ENCODE measurements at places on chromosomes 5 and 9.
A peak's percentile ranks its signal among the peaks of the same experiment; 100 is the strongest.

DNA sequence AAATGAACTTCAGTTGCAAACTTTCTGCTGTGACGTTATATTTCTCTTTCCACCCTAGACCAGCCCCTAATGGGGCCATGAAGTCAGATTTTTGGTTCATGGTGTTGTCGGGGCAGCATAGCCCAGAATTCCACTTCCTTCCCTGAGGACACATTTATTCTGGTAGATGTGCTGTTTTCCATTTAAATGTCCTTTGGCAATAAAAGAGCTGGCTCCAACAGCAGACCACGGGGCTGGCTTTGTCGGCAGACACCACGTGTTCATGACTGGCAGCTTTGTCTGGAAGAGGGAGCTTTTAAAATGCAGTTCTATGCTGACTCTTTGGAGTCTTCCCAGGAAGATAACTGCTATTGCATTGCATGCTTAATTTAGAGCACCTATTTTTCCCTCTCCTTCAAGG, 17.6 kb upstream of the LCP2 start:
- no peak for DNase-seq

DNA sequence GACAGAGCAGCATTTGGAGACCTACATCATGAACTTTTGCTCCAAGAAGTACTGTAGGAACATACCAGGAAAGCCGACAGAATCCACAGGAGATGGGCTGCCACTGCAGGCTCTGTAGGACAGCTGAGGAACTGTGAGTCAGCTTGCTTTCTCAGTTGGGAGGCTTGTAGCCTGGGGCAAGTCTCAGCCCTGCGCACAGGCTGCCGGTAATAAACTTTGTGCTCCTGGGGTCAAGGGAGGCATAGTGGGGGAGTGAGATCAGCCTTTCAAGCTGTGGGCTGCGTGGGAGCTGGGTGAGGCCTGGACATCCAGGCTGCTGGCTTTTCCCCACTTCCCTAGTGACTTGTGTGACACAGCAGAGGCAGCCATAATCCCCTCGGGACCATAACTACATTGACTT, 718.0 kb upstream of the CDH10 start:
- no peak for DNase-seq

- no peak for DNase-seq
Observed at GRCh38 chr5:56078278-56079156, 83.8 kb upstream of the IL6ST start.

GRCh38 chr5:93746406-93747056, 5.1 kb upstream of the POU5F2 start:
- no peak for DNase-seq

GRCh38 chr5:80125962-80126480, 90.9 kb downstream of the THBS4 start:
- DNase-seq: no peak

GRCh38 chr9:109510506-109510905, 12.4 kb upstream of the PTPN3 start:
- no peak for DNase-seq

DNA sequence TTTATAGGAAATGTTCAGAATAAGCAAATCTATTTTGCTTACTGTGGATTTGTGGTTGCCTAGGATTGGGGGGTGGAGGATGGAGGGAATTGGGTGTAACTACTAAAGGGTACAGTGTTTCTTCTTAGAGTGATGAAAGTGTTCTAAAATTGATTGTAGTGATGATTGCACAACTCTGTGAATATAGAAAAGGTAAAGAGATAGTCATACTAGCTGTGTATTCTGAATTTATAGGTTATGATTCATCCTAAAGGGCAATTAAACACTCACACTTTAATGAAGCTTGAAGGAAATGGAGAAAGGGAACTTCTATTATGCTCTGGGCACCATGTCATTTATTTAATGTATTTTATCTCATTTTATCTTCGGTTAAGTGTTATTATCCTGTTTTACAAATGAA, 9.9 kb downstream of the TXNDC8 start:
- no peak for DNase-seq

DNA sequence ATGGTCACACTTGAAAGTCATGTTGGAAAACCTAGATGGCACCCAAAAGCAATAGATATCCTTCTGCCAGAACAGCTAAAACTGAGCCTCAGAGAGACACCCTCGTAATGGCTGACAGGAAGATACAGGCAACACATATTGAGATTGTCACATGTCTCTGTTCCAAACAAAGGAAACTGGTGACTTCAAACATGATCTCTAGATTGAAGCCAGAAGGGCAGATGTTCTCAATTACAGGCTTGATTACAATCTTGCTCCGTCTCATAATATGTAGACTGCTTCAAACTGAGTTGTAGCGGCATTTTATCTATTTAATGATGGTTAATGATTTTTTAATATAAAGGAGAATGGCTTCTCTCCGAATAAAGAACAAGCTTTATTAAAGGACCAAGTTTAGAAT, 774.3 kb downstream of the KCTD16 start:
- no peak for DNase-seq

DNA sequence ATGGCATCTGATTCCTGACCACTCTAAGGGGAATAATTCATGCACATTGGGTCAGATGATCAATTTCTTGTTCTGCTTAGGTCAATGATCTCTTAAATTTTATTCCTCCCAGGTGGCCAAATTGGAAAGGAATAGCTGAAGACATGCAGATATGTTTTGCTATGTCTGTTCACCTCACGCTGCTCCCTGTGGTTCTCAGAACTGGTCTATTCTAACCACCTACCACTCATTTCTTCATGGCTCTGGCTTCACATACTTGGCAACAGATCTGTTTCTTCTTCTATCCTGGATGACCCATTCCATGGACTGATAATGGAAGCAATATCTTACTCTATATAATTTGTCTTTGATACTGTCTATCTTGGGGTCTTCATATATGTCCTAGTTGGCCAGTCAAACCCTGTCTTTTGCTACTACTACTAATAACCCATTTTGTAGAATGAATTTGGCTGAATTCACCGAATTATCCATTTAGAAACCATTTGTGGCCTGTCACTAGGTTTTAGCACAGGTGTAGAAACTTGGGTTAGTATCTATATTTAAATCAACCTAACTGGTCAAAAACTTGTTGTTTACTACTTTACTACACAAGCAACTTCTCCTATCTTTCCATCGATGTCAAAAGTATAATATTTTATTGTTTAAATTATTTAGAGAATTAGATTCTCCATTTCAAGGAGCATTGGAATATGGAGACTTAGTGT, 650.9 kb downstream of the TLE4 start:
- DNase-seq: no peak

DNA sequence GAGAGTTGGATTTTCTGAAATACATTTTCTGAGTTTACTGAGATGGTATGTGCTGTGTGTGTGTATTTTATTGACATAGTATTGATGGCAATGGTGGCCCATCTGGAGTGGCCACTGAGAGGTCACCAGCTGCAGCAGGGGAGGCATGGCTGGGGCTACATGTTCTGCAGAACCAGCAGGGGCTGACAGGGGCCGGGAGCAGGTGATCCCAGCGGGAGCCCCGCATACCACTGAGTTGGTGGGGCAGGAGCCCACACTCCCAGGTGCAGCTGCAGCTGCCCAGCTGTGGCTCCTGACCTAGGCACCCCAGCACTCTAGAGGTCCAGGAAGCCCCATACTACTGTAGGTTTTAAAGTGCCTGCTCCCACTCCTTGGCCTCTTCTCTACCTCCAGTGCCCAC, 1044.2 kb upstream of the CDH9 start:
- DNase-seq: no peak

DNA sequence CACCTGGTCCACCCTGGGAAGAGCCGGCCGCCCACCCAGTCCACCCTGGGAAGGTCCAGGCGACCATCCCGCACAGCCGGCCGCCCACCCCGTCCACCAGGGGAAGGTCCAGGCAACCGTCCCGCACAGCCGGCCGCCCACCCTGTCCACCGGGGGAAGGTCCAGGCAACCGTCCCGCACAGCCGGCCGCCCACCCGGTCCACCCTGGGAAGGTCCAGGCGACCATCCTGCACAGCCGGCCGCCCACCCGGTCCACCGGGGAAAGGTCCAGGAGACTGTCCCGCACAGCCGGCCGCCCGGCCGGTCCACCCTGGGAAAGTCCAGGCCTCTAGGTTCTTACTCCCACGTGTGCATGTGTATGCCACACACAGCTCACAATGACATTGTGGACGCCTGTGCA, 6.7 kb upstream of the QSOX2 start:
- DNase-seq: no peak

- no peak for DNase-seq
Observed at GRCh38 chr5:139734539-139734916, 61.1 kb upstream of the PSD2 start.

GRCh38 chr5:154221371-154221896, 30.9 kb downstream of the GALNT10 start:
- DNase-seq: no peak

GRCh38 chr9:92522983-92523970, 12.5 kb downstream of the ECM2 start:
- DNase-seq: no peak

GRCh38 chr5:32713770-32714381, 2.8 kb downstream of the NPR3 start:
- DNase-seq: no peak

GRCh38 chr5:169767938-169768337, 130.9 kb downstream of the DOCK2 start:
- no peak for DNase-seq

DNA sequence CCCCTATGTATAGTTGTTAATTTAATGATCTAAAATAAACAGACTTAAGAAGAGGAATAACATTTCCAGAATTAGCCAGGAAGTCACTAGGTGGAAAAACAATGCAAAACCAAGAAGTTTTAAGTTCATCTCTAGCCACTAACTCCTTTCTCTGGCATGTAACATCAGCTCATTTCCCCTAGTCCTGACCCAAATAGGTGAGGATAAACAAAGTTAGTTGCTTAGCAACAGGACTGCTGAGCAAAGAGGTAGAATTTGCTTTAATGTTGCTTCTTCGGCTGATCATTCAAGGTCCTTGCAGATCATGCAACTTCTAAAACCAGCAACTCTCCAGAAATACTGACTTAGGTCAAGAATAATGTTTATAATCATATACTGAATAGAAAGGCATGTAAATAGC, 675.8 kb downstream of the CETN3 start:
- DNase-seq: no peak

GRCh38 chr5:21831145-21831787, 1021.9 kb downstream of the CDH12 start:
- DNase-seq: no peak

DNA sequence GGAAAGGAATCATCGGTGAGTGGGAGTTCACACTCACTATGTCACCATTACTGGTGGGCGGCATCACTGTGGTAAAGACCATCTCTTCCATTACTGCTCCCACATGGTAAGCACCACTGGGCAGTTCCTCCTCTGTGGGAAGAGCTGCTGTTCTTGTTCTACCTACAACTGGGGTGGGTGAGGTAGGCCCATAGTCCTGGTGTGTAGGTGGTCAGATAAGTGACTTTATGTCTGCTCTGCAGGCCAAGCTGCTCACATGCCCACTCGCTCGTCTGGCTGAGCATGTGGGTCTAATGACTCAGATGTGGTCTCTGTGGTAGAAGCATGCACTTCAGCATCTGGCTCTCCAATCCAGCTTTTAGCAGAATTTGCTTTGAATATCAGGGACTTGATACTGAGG, 82.9 kb downstream of the TMEM215 start:
- no peak for DNase-seq

DNA sequence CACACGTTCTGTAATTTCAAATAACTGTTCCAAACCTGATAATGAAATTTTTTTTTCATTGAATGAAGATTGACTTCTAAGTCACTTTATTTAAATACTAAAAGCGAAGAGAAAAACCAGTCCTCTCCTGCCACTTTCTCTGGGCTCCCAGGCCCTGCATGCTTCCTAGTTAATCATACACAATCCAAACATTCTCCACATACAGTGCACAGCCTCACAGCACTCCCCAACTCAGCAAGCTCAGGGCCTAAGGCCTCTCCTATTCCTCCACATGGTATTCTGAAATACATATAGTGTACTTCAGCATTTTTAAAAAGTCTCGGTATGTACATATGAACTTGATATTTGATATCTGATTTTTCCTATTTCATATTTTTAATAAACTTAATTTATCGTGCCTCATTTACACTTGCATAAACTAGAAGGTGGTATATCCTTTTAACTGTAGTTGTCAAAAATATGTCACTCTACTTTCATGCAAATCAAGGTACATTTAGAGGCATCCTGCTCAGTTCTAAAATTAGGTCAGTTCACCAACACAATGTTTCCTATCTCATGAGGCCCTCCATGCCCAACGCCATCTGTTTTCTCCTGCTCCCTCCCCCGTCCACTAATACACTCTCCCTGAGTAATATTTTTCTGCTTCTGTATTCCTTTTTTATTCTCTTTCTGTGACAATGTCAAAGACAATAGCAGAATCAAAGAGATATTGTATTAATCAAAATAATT, 206.7 kb downstream of the ARRDC3 start:
- DNase-seq: no peak

GRCh38 chr5:162824360-162824759, 613.0 kb upstream of the CCNG1 start:
- DNase-seq: no peak

DNA sequence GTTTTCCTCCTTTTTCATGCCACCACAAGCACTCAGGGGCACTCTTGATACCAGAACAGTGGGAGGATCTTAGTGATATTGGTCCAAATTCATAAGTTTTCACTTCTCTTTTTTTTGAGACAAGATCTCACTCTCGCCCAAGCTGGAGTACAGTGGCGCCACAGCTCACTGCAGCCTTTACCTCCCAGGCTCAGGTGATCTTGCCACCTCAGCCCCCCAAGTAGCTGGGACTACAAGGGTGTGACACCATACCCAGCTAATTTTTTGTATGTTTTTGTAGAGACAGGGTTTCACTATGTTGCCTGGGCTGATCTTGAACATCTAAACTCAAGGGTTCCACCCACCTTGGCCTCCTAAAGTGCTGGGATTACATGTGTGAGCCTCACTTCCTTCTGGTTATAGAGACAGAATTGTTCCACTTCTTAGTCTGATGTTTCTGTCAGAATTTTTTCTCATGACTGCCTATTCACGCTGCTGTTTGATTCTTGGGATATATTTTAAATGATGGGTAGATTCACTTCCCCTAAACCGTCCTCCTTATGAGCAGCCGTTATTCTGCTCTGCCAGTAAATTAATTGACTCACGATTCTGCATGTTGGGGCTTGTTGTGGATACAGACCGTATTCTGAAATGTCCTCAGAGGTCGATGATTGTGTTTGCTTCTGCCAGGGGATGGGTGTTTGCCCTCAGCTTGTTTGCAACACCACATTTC, 30.8 kb downstream of the MTAP start:
- peak; percentile 34 for DNase-seq

- DNase-seq: no peak
Observed at GRCh38 chr9:25742256-25742655, 64.0 kb upstream of the TUSC1 start.

- DNase-seq: no peak
Observed at GRCh38 chr5:151267491-151268260, 14.7 kb downstream of the GM2A start.

DNA sequence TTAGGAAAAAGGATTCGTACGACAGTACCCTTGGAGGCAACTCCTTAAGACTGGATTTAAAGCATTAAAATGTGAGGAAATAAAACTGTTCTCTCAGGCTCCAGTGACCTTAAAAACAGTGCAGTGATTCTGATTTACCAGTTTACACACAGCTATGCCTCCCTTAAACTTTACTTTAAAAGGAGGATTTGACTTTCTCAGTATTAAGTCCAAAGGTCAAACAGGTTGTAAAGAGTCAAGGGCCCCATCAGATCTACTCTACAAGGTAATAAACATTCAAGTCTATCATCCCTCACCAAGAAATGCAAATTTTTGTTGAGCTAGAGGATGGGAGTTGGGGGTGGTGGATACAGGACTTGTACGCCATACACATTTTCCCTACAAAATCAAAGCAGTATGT, 75.2 kb downstream of the ELAVL2 start:
- DNase-seq: no peak

GRCh38 chr5:168227973-168228615, 63.4 kb upstream of the WWC1 start:
- DNase-seq: no peak

- DNase-seq: no peak
Observed at GRCh38 chr5:107443897-107444296, 226.8 kb downstream of the EFNA5 start.
